KG1 (cell line): ENCODE measurements at places on chromosomes 1 and 21.

- peak; percentile 34 for DNase-seq
These were observed 5.2 kb downstream of the NPPA start for GRCh38 chr1:11842154-11843041.

DNA sequence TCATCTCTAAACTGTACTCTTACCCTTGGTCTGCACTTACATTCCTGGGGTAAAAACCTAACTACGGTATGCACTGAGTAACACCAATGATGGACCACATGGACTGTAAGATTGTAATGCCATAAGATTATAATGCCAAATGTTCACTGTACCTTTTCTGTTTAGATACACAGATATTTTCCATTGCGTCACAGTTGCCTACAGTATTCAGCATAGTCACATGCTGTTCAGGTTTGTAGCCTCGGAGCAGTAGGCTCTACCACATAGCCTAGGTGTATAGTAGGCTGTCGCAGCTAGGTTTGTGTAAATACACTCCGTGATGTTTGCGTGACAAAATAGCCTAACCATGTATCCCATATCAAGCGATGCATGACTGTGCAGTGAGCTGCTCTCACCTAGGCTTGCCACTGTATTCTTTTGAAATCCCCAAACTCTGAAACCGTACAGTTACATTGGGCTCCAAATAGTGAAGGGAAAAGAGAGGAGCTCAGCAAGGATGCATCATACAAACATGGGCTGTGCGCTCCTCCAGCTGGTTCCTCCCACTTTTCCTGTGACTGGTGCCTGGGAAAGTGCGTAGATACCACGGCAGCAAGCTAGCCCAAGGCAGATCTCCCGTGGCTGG is 35.2 kb downstream of the CFAP57 start:
- no peak for DNase-seq

DNA sequence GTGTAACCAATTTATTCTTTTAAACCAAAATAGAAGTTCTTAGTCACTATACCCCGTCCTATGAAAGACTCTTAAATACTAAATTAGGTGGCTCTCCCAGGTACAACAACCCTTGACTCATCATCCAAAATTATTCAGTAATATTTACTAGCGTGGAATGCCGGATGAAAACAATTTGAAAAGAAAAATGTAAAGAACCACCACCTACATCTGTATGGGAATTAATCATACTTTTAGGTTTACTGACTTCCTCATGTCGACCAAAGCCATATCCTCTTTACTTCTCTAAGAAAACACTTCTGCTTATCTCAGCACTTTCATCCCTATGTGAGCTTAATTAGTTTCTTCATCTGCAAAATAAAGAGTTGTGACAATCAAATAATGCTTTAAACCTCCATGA is 139.6 kb downstream of the AKT3 start:
- DNase-seq, result peak; percentile 22

GRCh38 chr1:162724583-162725120 is 65.8 kb upstream of the HSD17B7 start:
- no peak for DNase-seq

DNA sequence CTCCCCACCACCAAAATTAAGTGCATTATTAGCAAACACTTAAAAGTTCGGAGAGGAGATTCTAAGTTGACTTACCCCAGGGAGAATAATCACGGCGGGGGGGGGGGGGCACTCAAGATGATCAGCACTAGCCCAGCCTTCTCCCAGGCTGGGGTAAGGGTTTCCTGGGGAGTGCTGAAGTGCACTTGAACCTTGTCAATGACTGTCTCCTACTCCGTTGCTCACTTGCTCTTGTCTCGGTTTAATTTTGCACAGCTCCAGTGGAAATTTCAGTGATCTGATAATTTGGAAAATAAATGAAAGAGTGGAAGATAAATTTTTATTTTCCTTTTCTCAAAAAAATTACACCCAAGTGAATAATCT is 59.2 kb downstream of the PBX1 start:
- no peak for DNase-seq

DNA sequence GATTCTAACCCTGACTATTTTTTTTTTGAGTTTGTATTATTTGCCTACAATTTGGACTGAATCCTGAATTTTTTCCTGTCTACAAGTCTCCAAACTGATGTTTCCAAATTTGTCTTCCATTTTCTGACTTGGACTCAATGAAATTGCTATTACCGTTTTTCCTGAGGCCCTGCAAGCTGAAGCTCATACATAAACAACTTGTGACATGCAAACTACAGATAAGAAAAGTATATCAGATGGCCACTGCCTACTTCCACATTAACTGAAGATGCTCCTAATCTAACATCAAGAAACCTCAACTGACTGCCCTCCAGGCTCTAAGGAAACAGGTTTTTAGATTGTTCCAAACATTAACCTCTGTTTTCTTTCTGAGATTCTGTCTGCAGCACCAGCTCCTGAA is 51.1 kb upstream of the KLHDC7A start:
- DNase-seq, result no peak

DNA sequence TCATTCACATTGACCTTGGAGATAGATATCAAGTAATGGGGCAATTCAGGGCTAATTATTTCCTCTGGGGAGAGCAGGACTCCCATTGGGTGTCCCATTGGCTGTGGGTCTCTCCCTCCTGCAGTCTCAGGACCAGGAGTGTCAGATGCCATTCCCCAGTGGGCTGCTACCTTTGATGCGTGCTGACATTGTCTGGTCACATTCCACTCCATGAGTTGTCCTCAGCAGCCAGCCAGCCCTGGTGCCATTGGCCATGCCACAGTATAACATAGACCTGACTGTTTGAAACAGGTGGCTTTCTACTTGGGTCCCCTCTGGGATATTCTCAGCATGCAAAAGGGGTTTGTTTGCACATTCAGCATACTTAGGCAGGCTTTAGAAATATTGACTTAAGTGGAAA is 118.5 kb downstream of the MRPS6 start:
- DNase-seq, result no peak

DNA sequence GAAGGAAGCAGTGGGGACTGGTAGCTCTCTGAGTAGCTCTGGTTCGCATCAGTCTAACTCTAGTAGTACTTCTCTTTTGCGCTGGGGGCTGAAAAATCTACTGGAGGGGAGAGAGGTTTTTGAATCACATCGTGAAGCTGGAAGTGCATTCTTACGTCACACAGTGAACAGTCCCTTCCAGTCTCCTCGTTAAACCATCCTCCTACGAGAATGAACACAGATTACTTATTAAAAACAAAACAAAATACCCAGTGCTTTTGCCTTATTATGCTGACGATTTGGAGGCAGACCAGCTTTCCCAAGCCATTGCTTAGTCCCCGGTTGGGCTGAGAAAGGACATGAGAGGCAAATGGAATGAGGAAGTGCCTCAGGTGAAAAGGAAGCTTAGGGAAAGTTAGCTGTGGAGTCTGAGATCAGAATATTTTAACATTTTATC is 16.1 kb downstream of the HUNK start:
- DNase-seq, result no peak

GRCh38 chr1:222905151-222905550 is 90.3 kb downstream of the DISP1 start:
- DNase-seq, result no peak

- DNase-seq, result no peak
These were observed 25.0 kb upstream of the PHTF1 start for GRCh38 chr1:113784104-113784779.

- no peak for DNase-seq
These were observed 97.6 kb downstream of the NAV1 start for GRCh38 chr1:201636510-201636971.

GRCh38 chr1:200684015-200684414 is 14.3 kb upstream of the DDX59 start:
- no peak for DNase-seq

DNA sequence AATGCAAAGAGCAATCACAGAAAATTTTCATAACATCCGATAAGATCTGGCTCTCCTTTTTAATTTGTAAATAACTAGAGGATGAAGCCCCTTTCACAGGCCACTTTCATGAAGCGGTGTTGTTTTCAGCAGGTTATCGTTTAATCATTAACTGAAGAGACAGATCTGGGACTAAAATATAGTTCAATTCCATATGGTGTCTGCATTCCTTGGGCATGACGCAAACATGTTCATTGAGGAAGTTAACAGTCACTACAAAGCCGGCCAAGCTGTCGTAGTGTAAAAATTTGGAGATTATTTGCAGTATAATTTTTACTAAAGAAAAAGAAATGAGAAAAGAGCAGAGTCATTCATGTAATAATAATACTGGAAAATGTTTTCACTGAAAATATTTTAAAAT is 565.2 kb upstream of the ADAMTS5 start:
- DNase-seq, result no peak

- DNase-seq, result no peak
These were observed 12.7 kb downstream of the COL6A2 start for GRCh38 chr21:46110499-46111192.

- DNase-seq, result no peak
These were observed 1.7 kb downstream of the CLDN14 start for GRCh38 chr21:36478207-36478701.

GRCh38 chr1:24329331-24329730 is 10.2 kb downstream of the GRHL3 start:
- no peak for DNase-seq
